ENCODE measurements at places on chromosomes 11 and 22.

DNA sequence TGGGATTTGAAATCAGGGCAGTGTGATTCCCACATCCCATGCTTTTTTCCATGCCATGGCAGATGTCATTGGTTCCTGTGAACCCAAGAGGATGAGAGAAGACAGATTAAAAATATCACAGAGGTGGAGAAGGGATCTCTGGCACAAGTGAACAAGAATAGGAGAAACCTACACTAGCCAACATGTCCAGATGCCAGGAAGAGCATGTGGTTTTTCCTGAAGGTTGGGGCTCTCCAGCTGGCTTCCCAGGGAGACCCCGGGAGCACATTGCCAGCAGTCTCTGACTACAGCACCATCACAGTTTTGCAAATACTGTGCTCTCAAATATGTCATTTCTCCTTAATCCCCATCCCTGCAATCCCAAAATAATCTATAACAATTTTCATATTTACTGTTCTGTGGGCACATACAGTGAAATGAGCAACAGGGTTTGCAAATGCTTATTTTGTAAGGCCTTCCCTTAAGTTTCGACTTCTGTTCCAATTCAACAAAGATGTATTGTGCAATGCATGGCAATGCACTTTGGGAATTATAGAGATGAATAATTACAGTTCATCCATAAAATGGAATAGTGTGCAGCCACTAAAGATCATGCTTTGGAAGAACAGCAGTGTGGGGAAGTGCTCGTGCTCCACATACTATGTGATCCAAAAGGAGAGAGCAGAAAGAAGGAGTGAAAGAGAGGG, 4.8 kb downstream of the ANKK1 start:
- DNase-seq: no peak

GRCh38 chr11:69836401-69836800, 17.2 kb upstream of the FGF3 start:
- no peak for DNase-seq

DNA sequence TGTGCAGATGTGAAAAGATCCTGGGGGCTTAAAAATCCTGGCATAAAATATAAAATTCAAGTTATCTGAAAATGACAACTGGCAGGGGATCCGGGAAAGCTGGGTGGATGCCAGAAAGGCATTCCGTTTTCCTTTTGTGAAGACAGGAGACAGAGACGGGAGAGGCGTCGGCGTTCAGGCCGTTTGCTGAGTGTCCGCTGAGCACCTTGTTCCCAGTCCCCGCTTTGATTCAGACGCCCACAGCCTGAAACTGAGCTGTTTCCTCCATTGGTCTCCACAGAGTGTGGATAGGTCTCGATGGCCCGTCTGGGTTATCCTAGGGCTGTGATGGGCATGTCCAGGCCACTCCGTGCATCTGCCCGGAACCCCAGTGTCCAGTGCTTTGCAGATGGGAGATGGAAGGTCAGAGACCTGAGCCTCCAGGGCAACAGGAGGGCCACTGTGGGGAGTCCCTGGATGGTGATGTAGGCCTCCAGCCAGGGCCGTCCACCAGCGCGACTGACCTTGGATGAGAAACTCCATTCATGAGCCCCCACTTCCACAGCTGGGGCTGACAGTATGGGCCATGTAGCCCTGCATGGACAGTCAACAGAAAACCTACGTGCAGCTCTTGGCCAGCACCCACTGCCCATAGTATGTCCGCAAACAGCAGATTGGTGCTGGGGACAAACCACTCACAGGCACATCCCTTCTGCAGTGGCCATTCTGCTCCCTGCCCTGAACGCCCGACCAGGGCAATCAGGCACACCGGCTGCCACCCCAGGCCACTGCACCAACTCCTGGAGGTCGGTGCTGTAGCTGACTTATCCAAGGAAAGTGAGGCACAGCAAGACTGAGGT, 11.6 kb downstream of the MRGPRF start:
- DNase-seq: no peak

DNA sequence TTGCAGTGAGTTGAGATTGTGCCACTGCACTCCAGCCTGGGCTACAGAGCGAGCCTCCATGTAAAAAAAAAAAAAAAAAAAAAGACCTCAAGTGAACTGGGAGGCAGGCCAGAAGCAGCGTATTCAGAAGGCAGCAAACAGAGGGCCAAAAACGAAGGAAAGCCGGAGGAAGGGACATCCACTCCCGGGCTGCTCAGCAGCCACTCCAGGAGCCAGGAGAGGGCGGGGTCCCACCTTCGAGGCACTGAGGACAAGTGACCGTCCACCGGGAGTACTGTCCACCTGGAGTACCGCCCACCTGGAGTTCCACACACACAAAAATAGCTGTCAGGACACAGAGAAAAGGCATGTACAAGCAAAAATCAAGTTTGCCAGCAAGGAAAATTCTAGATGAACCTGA, 5.5 kb downstream of the TOLLIP start:
- DNase-seq: no peak

- no peak for DNase-seq
These were observed 11.0 kb upstream of the TMEM121B start for GRCh38 chr22:17132112-17132511.

GRCh38 chr11:134463716-134464115, 51.7 kb upstream of the B3GAT1 start:
- no peak for DNase-seq

- DNase-seq: no peak
These were observed 304.1 kb downstream of the C11orf87 start for GRCh38 chr11:109726061-109726460.

- DNase-seq: no peak
These were observed 7.2 kb upstream of the OAF start for GRCh38 chr11:120203626-120204025.

GRCh38 chr22:48426466-48427380, 1401.0 kb downstream of the BRD1 start:
- no peak for DNase-seq

- DNase-seq: no peak
These were observed 34.8 kb upstream of the VWA5A start for GRCh38 chr11:124080327-124081001.

- peak; percentile 75 for DNase-seq
These were observed 18.6 kb upstream of the ARAP1 start for GRCh38 chr11:72770799-72771198.

DNA sequence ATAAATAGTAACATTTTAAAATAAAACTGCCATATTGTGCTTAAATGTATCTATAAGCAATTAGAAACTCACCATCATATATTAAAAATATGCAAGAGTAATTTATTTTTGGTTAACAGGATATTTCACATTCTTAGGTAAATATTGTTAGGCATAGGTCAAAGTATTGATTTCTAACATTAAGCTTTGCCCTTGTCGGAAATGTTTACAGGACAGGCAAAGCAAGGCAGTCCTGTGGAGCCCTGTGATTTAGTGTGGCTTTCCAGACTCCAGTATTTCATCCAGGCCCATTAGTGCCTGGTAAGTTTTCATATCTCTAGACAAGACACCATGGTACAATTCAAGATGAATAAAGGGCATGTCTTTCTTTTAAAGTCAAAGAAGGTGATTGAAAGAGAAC, 114.9 kb upstream of the LARGE1 start:
- DNase-seq: no peak

DNA sequence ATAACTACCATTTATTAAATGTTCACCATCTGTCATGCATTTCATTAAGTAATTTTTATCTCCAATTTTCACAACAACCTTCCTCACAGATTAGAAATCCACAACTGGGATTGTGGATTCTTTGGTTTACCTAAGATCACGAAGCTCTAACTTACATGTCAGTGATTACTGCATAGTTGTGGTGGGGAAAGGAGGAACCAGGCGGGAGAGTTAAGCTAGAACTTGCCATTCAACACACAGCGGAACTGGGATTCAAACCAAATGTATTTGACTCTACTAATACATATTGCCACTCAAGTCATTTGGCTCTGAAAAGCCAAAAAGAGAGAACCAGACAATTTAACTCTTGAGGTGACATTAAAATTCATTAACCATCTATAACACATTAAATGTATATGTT, 10.4 kb upstream of the LAYN start:
- DNase-seq: no peak

DNA sequence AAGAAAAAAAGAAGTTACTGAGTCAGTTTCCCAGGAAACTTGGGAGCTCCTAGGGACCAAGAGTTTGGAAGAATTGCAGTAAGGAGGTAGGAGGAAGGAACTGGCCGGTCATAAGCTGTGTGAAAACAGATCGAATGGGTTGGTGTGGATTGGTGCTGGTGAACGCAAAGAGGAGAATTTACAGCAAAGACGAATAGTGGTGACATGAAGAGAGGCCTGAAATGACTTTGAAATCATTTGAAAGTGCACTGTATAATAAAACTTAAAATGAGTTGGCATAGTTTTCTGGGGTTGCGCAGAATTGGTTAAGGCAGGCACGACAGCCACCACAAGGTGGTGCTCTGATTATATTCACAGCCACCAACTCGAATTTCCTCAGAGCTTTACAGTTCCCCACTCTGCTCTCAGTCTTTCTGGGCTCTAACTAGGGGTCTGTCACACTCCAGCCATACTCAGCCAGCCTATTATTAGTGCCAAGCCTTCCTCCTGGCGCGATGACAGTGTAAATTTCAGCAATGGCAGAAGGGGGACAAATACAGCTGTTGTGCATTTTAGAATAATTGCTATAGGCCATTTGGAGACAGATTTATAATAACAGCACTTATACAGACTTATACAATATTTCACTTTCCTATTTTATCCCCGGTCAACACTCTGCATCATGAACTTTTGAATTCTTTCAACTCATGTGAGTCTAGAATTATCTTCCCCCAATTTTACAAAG, 8.3 kb upstream of the HTR3B start:
- DNase-seq: peak; percentile 76

All from DMS79 treated with DMSO at 0.1 percent for 48 hours (cell line).